ENCODE measurements at places on chromosomes 1 and 21.

GRCh38 chr1:8116894-8117264 is 90.8 kb upstream of the ERRFI1 start:
- DNase-seq, result no peak

DNA sequence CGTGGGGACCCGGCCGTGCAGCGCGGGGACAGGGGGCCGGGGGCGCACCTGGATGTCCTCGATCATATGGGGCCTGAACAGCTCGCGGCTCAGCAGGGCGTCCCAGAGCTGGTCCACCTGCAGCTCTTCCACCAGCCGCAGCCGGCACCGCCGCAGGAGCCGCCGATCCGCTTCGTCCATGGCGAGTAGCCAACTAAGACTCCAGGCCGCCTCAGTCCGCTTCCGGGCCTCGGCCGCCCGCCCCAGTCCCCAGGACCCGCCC is at the start of gene CASP9:
CASP9 (minus strand) TSS at position 195 of the 262 bp plus-strand sequence; CDS start at position 180, 15 bp downstream.
- no peak for DNase-seq

DNA sequence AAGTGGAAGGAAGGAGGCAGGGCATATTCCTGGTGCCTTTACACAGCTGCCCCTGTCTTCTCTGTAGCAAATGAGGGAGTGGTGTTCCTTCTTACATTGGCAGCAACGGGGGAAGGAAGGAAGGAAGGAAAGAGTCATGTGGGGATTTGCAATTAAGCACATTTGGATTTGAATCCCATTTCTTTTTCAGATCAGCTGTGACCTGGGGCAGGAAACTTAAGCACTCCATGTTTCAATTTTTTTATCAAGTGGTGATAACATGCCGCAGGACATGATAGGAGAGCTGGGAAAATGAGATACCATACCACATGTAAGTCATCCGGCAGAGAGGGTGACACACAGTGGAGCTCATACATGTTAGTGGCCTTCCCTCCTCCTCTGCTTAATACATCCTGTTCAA is 186.8 kb downstream of the APP start:
- DNase-seq, result no peak

DNA sequence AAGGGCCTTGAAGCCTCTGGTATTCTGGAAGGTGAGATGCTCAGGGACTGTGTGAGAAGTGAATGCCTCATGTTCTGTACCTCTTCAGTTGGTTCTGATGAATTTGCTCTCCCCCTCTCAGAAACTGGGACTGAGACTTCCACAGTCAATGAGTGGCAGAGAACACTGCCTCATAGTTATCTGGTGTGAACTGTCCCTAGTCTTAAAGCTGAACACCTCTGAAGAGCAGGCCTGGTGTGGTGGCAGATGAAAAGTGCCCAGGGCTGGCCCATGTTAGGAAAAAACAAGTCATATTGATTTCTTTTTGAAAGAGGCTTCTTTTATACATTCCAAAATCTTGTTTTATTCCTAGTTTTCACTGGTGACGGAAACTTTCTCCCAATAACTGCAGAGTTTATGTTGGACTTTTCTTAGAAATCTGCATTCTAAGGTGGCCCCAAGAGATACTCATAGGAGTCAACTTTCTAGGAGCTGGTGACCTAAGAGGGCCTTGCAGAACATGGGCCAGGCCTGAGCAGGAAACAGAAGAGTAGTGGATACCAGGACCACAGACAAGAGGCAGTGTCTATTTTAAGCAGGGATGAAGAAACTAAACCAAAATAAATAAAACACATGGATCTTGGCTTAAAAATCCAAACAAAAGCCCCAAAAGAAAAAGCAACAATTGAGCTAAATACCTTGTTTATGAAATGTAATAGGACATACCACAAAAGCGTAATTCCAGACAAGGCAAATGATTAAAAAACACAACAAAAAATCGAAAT is 19.5 kb downstream of the DUSP10 start:
- DNase-seq, result no peak

DNA sequence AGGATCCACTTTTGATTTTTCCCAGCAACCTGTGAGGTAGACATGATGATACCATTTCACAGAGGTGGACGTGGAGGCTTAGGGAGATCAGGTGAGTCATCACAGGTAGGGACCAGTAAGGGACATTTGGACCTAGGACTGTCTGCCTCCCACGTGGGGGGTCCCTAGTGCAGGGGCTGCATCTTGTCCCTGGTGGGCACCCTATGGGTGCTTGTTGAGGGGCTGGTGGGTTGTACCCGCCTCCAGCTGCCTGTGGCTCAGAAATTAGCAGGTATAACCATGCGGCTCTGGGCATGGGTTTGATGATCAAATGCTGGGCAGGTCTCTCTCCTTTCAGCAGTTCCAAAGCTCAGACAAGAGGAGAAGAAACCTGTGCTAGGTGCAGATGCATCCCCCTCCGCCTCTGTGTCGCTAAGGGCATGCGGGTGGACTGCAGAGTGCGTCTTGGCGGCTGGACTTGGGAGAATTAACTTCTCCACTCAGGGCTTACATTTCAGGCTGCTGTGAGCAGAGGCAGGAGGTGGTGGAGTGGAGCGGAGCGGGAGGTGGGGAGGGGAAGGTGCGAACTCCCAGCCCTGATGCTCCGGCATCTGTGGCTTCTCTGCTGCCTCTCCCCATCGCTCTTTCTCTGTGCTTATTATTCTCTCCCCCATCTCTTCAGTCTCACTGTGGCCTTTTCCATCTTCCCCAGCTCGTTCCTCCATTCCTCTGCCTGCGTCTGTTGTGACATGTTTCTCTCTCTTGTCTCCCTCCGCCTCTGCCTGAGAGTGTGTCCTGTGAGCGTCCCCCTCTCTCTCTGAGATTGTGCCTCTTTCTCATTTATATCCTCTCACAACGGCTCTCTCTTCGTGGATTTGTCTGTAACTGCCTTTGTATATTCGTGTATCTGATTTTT is 146.8 kb downstream of the PTPRU start:
- no peak for DNase-seq

DNA sequence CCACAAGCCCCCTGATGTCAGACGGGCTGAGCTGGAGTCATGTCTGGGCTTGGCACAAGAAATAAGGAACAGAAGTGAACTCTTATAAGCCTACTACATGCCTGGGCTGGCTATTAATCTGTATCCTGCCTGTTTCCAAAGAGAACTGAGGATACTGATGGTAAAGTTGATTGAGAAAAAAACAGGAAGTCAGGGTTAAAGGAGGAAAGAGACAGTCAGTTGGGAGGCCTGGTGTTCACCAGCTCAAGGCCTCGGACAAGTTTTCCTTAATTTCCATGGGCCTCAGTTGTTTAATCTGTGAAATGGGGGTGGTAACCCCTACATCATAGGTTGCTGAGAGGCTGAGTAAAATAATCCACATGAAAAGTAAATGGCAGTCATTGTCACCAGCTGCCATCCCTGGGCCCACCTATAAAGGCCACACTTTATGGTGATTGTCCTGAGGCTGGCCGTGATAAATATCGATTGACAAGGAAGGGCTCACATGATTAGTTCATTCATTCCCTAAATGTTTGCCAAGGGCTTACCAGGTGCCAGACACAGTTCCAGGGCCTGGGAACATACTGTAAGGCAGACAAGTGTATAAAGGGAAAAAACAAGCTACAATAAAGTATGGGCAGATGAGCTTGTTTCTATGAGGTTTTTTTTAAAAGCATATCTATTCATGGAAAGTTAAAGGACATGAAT is 2.8 kb downstream of the ALDH4A1 start:
- no peak for DNase-seq

GRCh38 chr1:9434247-9435152 is 104.8 kb upstream of the SLC25A33 start:
- DNase-seq, result no peak

GRCh38 chr1:195915826-195916225 is 692.4 kb downstream of the KCNT2 start:
- DNase-seq, result no peak

DNA sequence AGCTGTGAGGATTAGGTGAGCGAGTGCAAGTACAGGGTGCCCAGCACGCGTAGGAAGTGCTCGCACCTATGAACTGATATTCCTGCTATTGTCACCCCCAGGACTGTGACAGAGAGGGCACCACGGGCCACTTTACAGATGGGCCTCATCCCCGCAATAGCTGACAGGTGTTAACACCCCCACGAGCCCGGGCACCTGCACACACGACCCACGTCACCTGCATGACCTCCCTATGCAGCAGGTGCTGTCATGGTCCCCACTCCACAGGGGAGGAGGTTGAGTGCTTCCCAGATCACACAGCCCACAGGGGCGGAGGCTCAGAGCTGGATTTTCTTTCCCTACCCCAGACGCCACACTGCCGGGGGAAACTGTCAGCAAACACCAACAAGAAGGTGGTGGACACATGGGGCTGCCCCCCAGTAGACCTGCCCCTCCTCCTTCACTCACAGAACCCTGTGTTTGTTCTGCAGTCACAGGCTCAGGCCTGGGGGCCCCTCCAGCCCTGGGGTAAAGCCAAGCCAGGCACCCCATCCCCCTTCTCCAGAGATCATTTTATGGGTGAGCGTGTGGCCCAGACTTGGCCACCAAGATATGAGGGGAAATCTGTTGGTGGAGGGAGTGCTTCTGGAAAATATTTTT is 465.5 kb downstream of the MATN1 start:
- no peak for DNase-seq

- DNase-seq, result no peak
Measured at GRCh38 chr1:173507847-173508209, 30.7 kb downstream of the PRDX6 start.

DNA sequence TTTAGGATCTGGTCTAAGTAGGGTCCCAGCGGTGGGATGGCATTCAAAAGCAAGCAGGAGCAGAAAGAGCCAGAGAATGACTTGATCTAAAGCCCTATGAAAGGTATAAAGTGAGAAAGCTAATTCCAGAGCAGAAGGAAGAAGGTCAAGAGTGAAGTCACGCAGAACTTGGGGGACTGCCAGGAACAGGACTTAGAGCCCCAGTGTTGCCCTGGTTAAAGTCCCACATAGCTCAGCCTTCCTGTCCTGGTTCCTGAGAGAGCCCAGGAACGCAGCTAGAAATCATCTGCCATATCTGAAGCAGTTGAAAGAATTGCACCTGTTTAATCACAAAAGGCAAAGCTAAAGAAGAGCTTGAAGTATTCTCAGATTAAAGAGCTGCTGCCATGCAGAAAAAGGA is 160.6 kb upstream of the ATP1B1 start:
- DNase-seq, result no peak

- DNase-seq, result no peak
Measured at GRCh38 chr1:203589171-203589570, 37.5 kb upstream of the ATP2B4 start.

DNA sequence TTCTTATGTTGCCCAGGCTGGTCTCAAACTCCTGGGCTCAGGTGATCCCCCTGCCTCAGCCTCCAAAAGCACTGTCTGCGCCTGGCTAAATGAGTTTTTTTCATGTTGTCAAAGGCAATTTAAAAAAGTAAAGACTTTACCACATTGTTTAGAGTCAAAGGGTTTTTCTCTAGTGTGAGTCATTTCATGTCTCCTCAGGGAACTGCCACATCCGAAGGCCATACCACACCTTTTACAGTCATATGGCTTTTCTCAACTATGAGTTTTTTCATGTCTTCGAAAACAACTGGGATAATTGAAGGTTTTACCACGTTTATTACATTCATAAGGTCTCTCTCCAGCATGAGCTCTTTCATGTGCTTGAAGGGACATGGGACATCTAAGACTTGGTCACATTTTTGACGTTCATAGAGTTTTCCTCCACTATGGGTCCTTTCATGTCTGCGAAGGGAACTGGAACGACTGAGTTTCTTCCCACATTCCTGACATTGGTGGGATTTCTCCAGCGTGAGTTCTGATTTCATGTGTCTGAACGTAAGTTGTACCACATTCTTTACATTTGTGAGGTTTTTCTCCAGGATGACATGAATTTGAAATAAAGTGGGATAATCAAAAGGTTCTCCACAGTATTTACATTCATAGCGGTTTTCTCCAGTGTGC is 65.6 kb downstream of the UCHL5 start:
- DNase-seq, result no peak

DNA sequence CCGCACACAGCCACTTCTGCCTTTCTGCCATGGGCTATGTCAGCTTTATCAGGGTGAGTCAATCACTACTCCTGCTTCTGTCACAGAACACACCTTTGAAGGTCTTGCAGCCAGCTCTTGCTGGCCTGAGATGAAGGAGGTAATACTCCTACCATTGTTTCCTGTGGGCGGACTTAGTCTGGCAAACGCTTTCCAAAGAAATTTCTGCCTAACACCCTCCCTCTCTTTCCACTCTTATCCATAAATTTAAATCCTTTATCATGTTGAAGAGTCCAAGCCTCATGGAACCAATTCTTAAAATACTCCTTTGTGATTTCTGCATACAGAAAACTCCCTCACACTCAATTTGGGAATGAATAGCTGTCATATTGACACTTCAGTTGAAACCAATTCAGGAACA is 633.1 kb upstream of the CHRM3 start:
- DNase-seq, result no peak

GRCh38 chr21:24045775-24046215 is 1561.5 kb downstream of the MRPL39 start:
- no peak for DNase-seq

DNA sequence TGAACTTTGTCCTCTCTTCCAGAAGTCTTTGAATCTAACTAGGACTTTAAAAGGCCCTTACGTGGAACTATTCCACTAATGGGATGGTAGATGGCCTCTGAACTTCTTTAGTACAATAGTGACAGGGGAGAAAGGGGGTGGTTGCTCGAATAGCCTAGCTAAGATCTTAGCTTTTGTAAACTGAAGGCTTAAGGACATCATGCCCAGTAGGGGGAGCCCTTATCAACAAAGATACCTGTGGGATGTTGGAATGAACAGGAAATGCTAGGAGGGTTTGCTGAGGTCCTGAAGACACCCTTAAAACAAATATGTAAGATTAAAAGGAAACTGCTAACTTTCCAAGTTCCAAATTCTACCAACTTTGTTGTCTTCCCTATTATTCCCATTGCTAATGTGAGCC is 33.2 kb downstream of the NHLH2 start:
- no peak for DNase-seq

DNA sequence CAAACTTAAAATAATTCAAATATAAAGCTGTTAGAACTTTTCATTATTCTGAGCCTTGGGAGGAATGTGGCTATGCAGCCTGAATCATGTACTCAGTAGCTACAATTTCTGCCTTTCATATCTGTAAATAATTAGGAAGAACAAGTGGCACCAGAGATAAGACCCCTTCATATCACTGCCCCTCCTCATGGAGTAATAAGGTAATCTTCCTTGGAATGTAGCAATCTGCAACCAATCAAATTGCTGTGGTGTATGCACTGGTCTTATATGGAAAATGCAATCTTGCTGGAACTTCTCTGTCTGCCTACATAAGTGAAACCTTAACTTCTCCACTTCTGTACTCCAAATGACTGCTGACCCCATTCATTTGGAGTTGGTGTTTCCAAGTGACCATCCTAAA is 104.4 kb upstream of the VANGL1 start:
- DNase-seq, result no peak

DNA sequence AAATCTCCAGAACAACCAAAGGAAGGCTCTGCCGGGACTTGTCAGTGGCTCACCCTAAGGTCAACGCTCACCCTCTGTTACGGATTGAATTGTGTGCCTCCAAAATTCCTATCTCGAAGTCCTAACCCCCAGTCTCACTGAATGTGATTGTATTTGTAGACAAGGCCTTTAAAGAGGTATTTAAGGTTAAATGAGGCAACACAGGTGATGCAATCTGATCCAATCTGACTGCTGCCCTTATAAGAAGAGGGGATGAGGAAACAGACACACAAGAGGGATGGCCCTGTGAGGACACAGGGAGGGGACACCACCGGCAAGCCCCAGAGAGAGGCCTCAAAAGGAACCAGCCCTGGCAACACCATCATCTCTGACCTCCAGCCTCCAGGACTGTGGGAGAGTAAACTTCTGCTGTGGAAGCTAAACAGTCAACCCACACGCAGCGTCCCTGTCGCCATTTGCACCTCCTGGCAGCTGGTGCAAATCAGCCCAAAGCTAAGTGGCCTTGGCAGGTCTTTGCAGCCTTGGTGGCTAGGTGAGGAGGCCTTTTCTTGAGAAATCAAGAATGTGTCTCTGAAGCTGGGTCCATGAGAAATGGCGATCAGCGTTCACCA is 24.2 kb downstream of the UBASH3A start:
- no peak for DNase-seq
